Cerebellum (tissue), 4 donors: ENCODE measurements at places on chromosomes 7 and 10.
A peak's percentile ranks its signal among the peaks of the same experiment; 100 is the strongest.

DNA sequence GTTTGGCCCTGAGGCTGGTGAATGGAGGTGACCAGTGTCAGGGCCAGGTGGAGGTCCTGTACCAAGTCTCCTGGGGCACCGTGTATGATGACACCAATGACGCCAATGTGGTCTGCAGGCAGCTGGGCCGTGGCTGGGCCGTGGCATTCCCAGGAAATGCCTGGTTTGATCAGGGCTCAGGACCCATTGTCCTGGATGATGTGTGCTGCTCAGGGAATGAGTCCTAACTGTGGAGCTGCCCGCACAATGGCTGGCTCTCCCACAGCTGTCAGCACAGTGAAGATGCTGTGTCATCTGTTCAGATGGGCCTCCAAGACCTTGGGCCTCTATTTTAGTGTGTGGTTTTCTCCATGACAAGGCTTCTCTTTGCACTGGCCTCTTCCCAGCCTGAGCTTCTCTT lies 64.0 kb downstream of the DMBT1 start:
- no peak for DNase-seq

GRCh38 chr7:16695621-16696237 lies 49.7 kb downstream of the BZW2 start:
- DNase-seq, result peak; percentile 19

DNA sequence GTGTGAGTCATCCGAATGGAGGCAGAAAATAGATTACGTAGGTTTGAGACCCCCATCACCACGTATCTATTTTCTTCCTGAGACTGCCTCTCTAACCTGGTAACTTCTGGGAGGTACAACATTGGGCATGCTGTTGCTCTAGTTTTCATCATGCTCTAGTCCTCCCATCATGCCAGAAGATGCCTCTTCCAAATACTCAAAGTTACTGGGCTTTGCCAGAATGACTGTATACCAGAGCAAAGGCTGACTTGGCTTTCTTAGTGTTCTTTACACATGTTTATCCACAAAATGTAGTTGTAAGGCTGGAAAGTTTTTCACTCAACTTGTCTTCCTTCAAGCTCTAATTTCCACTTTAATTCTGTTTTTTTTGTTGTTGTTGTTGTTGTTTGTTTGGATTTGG lies 370.5 kb downstream of the MDFIC start:
- DNase-seq, result no peak

DNA sequence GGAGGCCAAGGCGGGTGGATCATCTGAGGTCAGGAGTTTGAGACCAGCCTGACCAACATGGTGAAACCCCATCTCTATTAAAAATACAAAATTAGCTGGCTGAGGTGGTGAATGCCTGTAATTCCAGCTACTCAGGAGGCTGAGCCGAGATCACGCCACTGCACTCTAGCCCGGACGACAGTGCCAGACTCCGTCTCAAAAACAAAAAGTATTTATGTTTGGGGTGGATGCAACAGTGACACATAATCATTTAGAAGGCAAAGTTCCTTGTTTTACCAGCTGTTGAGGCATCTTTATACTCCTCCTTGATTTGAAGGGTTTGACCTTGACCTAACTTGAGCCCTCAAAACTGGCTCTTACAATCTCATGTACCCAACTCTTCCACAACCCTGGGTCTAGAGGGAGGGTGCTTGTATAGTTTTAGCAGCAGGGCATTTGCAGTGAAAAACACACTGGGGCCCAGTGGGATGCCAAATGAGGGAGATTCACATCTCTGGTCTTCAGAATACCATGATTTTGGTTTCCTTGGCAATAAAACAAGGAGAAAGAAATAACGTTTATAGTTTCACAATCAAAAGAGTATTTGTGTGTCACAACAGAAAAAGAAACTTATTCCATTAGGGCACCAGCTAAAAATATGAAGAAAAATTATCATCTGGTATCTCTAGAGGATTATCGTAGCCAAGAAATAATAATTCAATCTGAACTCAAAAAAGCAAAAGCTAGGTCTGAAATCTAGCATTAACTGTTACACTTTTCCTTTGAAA lies 14.2 kb upstream of the TMEM254 start:
- DNase-seq, result no peak

DNA sequence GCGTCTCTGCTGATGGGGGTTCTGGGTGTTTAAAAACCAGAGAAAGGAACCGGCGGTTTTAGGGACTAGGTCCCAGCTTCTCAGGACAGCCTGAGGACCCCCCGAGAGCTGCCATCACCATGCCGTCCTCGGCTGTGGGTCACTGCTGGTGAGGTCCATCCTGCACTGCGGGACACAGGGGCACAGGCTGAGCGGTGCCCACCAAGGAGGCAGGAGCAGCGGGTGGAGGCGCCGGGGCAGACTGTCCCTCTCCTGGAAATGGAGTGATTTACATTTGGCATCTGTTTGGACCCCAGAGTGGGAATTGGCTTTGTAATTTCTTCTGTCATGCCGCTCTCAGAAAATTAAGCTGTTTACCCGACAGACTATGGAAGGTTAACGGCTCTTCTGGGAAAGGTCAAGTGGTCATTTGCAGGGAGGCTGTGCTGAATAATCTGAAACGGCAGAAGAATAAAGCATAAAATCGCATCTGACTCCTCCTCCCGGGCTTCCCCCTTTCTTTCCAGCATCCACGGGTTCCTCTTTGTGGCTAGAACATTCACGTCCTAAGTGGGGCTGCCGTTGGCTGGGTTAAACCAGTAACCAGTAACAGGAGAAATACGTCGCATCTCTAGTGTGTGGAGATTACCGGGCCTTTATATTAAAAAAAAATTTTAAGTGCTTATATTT lies 31.7 kb downstream of the LHPP start:
- DNase-seq, result no peak

GRCh38 chr10:103666087-103666761 lies 172.7 kb downstream of the NEURL1 start:
- DNase-seq, result no peak

- no peak for DNase-seq
Measured at GRCh38 chr10:95831515-95831914, 75.6 kb downstream of the ENTPD1 start.

GRCh38 chr7:43490016-43490415 lies 92.9 kb upstream of the STK17A start:
- DNase-seq, result no peak

- no peak for DNase-seq
Measured at GRCh38 chr7:143049362-143049761, 2.8 kb upstream of the OR6V1 start.

GRCh38 chr7:2099048-2099957 lies 133.4 kb downstream of the MAD1L1 start:
- DNase-seq, result no peak
